ENCODE measurements at places on chromosomes 2 and 18. TPM values are rescaled to one million over a fixed set of nuclear protein-coding genes. Genes with fewer than 3 reads are reported as not detected.

The MYO1B gene
- 61.1 TPM for total RNA-seq

The AFF3 gene
- 10.6 TPM for total RNA-seq

The UGT1A4 gene
- total RNA-seq, result not detected

The GNAL gene
- total RNA-seq, result 12.0 TPM

The VIT gene
- 10.0 TPM for total RNA-seq

The CD8A gene
- total RNA-seq, result 3.9 TPM

The CYP27A1 gene
- total RNA-seq, result 31.9 TPM

The CYTIP gene
- total RNA-seq, result 10.0 TPM

The GKN1 gene
- not detected for total RNA-seq

DNA sequence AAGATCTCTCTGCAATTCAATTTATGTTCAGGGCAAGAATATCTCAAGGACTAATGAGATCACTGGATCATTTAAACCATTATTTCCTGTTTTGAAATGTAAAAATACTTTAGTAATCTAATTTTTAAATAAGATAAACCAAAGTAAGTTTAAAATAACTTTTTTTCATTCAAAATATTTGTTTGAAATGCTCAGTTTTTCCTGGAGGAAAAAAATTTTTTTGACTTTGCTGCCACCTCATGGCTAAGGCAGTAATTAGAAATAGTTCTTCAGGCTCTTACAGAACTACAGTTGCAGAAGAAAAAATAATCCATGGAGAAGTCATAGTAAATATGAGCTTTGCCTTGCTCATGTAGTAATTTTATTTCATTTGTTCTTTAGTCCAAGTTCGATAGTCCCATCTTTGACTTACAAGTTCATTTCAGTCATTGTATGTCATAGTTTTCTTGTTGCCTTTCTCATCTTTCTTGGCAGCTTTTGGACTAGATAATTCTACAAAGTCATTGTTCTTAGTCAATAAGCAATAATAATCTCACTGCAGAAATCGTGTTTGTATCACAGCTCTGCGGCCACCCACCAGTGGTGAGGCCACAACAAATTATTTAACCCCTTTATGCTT lies 127.4 kb downstream of the DPP4 start:
- no peak for DNase-seq
- H3K27me3 ChIP-seq, result no peaks in the 10 kb centered on the region
- no peak overlapping the region for H3K4me3 ChIP-seq
- no peaks in the 10 kb centered on the region for H3K36me3 ChIP-seq
- H3K4me1 ChIP-seq, result no peaks in the 10 kb centered on the region

- H3K4me3 ChIP-seq, result no peak overlapping the region
- no peak for DNase-seq
- H3K27me3 ChIP-seq, result no peaks in the 10 kb centered on the region
- no peak overlapping the region for H3K27ac ChIP-seq
Observed at GRCh38 chr2:28155627-28156026, 237.0 kb upstream of the FOSL2 start.

DNA sequence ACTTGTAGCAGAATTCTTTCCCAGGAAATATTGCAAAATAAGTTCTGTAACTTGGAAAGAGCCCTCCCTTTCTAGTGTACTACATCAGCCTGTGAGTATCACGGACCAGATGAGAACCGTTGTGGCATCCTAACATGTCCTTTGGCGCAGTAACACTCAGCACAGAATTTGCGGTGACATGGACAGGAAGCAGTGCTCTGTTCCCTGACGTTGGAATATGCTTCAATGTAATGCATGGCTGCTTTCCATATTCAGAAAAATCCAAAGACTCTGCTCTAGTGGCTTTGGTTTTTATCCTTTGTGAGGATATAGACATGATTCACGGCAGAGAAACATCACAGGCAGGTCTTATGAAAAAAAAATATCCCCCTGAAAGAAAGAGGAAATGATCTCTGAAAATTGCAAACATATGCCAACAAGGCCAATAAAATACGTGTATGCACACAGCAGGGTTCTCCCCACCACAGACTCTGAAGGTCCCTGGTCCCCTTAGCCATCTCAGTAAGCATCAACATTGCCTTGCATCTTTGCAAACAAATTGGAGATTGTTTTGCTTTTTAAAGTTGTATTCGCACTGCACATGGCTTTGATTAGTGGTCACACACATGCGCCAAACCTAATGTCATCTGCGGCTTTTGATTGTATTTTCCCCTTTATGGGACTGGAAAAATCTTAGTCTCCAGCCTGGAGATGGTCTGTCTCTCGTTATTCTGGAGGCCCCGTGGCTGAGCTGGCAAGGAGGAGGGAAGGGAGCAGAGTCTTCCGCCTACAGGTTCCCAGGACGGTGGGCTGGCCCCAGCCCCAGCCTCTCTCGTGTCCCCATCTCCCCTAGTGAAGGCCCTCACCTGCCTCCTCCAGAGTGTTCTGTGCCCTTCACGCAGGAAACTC lies 122.9 kb downstream of the COPS8 start:
- H3K27ac ChIP-seq, result no peak overlapping the region
- DNase-seq, result no peak
- H3K4me1 ChIP-seq, result no peaks in the 10 kb centered on the region
- no peaks in the 10 kb centered on the region for H3K27me3 ChIP-seq

- no peak overlapping the region for H3K4me3 ChIP-seq
- H3K4me1 ChIP-seq, result peaks cover 2% of the 10 kb centered on the region
- no peaks in the 10 kb centered on the region for H3K36me3 ChIP-seq
- peak; percentile 87 for DNase-seq
Observed at GRCh38 chr2:11406958-11407381, 59.0 kb downstream of the E2F6 start.

GRCh38 chr2:238964544-238965067 lies 116.7 kb downstream of the TWIST2 start:
- H3K27me3 ChIP-seq, result no peaks in the 10 kb centered on the region
- no peaks in the 10 kb centered on the region for H3K36me3 ChIP-seq
- H3K4me1 ChIP-seq, result no peaks in the 10 kb centered on the region
- no peak for DNase-seq

- H3K4me3 ChIP-seq, result no peak overlapping the region
- no peaks in the 10 kb centered on the region for H3K4me1 ChIP-seq
- no peaks in the 10 kb centered on the region for H3K27me3 ChIP-seq
- no peak overlapping the region for H3K27ac ChIP-seq
Observed at GRCh38 chr2:226839161-226839560, 3.3 kb downstream of the RHBDD1 start.

- peaks cover 3% of the 10 kb centered on the region for H3K4me1 ChIP-seq
- peak; percentile 51 for DNase-seq
- H3K27ac ChIP-seq, result no peak overlapping the region
- no peaks in the 10 kb centered on the region for H3K27me3 ChIP-seq
- peaks cover 2% of the 10 kb centered on the region for H3K36me3 ChIP-seq
- H3K4me3 ChIP-seq, result no peak overlapping the region
Observed at GRCh38 chr2:206989311-206989710, 50.0 kb downstream of the CPO start.

GRCh38 chr2:129376426-129377077 lies 602.9 kb upstream of the RAB6C start:
- DNase-seq, result no peak
- H3K36me3 ChIP-seq, result no peaks in the 10 kb centered on the region
- H3K4me1 ChIP-seq, result no peaks in the 10 kb centered on the region
- no peak overlapping the region for H3K4me3 ChIP-seq
- H3K27ac ChIP-seq, result no peak overlapping the region

Measured in aorta (tissue), 5 donors.